Suppressor macrophage treated with lipopolysaccharide for 4 hours (primary cell): ENCODE measurements at places on chromosomes 1 and 21.
A peak's percentile ranks its signal among the peaks of the same experiment; 100 is the strongest.

DNA sequence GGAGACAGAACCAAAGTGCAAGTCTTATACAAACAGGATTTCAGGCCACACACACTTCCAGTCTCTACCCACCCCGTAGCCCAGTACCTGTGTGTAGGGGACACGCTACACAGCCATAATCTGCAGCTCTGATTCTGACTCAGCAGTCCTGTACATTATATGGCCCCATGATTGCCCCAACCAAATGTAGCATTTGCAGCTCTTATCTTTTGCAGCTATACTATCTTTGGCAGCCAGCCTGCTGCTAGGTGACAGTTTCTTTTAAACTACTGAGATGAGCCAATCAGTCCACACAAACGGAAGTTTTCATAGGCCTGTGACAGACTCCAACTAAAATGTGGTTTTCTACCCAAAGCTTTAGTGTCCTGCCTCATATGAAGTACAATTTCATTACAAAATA lies 259.6 kb upstream of the ST6GALNAC5 start:
- DNase-seq = no peak

- peak; percentile 15 for DNase-seq
Measured at GRCh38 chr21:21076491-21076890, 78.3 kb downstream of the NCAM2 start.

- DNase-seq = no peak
Measured at GRCh38 chr1:83075107-83075506, 923.8 kb downstream of the TTLL7 start.

DNA sequence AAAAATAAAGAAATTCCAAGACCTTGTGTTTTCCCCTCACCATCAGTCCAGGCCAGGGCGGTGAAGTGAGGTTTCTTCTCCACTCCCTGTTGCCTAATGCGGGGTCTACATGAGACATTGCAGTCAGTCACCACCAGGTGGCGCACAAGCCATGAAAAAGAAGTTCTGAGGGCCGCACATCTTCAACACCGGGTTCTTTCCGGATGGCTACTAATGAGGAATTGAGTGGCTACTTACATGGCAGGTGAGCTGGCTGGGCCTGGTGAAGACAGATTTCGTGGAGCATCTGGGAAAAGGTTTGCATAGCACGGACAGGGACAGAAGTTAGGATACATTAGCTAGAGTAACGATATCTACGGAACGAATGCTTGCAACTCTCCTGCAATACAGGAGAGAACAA lies 15.8 kb upstream of the S100A11 start:
- DNase-seq = peak; percentile 92

- no peak for DNase-seq
Measured at GRCh38 chr21:43921979-43922945, 57.2 kb downstream of the AGPAT3 start.

GRCh38 chr1:25832336-25833037 lies 12.7 kb downstream of the MTFR1L start:
- no peak for DNase-seq
